IPS-NIHi11 (cell line): ENCODE measurements at places on chromosomes 1 and 21.

- no peak for DNase-seq
These were observed 36.2 kb upstream of the EDEM3 start for GRCh38 chr1:184790642-184791549.

DNA sequence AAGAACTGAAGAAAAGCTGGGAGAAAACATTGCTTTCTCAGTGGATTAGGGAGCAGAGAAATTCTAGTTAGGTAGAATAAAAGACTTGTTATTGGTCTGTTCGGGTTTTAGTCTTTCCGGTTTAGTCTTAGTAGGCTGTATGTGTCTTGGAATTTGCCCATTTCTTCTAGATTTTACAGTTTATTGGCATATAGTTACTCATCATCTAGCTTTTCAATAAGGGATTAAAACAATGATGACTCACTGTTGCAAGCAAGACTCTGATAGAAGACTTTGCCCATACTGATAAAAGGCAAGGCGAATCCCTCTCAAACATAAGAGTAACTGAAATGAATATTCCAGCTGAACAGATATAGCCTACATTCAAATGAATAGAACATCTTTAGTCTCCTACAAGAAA, 62.3 kb downstream of the GPR137B start:
- no peak for DNase-seq

GRCh38 chr1:116359871-116360270, 13.2 kb upstream of the ATP1A1 start:
- DNase-seq, result no peak

DNA sequence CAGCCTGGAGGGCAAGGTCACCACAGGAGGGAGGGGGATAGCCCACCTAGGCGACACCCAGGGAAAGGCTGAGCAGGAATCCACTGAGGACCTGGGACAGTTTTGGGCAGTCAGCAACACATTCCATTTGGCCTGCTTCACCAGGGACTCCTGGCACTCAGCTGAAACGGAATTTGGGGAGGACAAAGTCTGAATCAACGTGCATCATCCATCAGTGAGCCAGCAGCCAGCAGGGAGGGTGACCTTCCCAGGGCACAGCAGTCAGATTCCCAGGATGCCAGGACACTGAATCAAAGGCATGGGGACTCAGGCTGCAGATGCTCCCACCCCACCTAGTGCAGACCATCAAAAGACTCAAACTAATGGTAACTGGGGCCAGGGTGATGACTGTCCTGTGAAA, 4.6 kb downstream of the SH3BP5L start:
- DNase-seq, result no peak

DNA sequence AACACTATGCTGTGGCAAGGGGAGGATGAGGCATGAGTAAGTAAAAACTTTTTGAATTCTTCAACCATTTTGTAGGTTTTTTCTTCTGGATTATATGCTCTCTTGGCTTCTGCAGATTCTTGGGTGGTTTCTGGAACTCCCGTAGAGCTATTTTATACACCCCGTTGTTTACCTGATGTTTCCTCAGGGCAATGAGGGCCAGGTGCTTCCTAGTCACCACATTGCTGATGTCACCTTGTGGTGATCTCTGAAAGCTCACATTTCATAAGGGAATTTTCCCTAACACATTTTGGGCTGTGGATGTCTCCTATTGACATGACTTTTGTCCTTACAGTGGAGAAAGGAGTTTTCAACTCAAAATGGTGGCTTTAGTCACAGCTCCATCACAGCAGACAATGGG, 356.6 kb downstream of the PLA2G4A start:
- no peak for DNase-seq

DNA sequence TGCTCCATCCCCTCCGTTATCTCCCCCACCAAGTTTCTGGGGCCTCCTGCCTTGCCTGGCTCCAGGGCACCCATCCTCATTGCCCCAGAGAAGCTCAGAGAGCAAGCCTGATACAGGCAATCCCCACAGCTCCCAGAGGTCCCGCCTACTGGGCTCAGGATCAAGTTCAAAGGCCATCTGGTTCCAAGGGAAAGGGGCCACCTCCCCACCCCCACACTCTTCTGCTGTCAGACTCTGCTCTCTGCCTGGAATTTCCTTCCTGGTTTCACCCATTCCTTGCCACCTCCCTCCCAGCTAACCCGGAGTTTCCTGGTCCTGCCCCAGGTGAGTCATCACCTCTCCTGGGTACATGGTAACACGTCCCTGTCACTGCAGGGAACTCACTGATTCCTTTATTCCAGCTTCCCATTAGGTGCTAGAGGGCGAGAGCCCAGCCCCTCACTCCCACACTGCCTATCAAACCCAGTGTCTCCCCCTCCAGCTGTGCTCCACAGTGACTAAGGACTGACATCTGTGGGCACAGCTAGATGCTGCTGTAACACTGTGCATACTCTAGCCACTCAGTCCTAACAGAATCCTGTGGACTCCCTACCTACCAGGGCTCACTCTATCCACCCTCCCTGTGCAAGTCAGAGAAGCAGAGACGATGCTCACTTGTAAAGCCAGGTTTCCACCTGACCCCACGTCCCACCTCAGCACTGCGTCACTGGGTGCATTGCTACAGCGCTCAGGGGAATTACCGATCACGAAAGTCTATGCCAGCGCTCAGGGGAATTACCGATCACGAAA, 21.8 kb downstream of the RSPH1 start:
- peak; percentile 62 for DNase-seq

DNA sequence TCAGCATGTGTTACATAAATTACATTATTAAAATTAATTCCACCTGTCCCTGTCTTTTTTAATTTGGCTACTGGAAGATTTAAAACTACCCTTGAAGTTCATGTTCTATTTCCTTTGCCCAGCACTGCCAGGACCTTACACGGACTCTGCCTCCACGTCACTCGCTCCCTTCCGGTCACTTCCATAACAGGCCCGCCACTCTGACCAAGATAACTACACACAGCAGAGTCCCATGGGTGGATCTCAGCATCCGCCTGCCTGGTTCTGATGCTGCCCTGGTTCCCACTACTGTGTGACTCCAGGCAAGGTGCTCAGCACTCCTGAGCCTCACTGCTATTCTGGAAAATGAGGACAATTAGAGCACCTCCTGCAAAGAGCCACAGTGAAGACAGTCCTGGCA, 153.3 kb upstream of the ERG start:
- DNase-seq, result no peak

- DNase-seq, result peak; percentile 33
These were observed 26.9 kb downstream of the OR6Y1 start for GRCh38 chr1:158527190-158527815.

- DNase-seq, result no peak
These were observed 21.6 kb downstream of the LDLRAP1 start for GRCh38 chr1:25564777-25565574.

DNA sequence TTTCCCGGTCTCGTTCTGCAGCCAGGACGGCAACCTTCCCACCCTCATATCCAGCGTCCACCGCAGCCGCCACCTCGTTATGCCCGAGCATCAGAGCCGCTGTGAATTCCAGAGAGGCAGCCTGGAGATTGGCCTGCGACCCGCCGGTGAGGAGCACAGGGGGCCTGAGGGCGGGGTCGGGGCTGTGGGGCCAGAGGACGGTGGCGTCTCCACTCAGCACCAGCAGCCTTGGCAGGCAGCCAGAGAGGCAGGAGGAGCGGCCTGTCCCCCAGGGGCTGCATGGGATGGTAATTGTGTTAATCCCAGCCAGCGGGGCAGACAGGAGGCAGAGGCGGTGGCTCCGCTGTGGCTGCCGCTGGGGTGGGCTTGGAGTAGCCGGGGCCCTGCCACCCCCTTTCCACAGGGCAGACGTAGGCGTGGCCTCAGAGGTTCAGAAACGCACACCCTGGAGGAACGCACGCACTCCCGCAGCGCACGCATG, 12.1 kb downstream of the SAMD11 start:
- peak; percentile 72 for DNase-seq

DNA sequence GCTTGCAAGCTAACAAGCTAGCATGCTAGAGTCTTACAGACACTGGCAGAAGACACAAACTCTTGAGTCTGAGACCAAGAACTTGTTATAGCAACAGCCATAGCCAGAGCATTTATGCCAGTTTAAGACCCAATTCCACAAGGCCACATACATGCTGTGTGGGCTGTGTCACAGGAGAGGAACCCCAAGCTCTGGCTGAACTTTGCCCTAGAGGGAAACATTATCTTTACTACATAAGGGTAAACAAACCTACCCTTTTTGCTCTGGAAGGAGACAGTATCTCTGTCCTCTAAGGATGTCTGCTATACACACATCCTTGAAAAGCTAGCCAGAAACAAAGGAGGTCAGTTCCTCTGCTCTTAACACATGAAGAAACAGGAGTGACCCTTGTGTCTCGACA, 70.3 kb downstream of the HSF2BP start:
- DNase-seq, result no peak

- DNase-seq, result no peak
These were observed 578.5 kb upstream of the ZP4 start for GRCh38 chr1:238469146-238469631.

- DNase-seq, result no peak
These were observed 38.3 kb downstream of the YY1AP1 start for GRCh38 chr1:155650231-155650757.

DNA sequence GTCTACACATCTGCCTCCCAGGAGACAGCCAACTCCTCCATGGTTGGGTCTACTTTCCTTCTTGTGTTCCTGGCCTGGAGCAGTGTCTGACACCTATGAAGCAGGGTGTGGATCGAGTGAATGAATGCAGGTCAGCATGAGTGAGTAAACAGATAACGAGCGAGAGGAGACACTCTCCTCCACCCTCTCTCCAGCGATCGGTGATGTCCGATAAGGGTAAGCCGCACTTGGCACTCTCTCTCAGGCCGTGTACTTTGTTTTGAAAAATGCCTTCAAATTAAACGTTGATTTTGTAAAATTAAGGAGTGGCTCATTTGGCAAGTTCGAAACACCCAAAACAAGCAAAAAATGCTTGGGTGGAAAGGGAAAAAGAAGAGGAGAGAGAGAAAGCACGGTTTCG, 43.8 kb upstream of the DMRTB1 start:
- no peak for DNase-seq

DNA sequence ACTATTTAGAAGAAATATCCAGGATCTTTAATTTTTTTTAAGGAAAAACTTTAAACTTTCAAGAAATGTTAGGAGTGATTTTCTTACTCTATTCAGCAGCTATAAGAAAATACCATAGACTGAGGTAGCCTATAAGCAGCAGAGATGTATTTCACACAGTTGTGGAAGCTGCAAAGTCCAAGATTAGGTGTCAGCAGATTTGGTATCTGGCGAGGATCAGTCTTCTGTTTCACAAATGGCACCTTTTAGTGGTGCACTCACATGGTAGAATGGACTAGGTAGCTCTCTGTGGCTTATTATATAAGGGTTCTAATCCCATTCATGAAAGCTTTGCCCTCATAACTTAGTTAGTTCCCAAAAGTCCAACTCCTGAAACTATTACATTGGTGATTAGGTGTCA, 207.4 kb downstream of the NCAM2 start:
- no peak for DNase-seq

GRCh38 chr21:33924766-33925100, 9.1 kb upstream of the ATP5PO start:
- DNase-seq, result no peak

DNA sequence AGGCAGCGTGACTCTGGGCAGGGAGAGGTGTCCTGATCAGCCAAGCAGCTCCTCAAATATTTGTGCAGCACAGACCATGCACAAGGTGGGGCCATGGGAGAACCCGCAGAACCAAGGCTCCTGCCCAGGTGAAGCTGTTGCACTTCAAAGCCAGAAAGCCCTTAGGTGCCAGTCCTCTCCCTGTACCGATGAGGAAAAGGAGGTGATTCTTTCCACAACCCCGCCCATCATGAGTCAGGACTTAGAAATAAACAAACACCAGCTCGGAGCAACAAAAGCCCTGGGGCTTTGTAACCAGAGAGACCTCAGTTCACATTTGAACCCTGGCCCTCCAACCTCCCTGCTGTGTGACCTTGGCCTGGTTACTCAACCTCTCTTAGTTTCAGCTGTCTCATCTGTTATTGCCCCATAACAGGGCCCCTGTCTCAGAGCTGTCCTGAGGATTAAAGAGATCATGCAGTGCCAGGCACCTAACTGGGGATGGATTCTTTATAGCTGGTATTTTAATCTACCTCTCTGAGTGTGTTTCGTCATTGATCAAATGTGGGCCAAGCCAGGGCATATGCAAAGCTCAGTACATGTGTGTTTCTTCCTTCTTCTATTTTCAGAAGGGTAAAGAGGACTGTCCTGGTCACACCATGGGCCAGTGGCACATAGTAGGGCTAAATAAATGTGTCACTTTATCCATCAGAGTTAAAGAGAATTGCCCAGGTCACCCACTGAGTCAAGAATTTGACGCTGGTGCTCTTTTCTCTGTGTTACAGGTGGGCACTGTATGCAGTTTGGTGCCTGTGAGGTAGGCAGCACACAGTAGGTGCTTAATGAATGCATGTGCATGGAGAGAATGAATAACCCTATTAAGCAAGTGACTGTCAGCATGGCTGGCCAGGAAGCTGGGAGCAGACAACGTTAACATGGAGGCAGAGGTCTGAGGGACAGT, 1.4 kb downstream of the LDLRAD1 start:
- peak; percentile 46 for DNase-seq

DNA sequence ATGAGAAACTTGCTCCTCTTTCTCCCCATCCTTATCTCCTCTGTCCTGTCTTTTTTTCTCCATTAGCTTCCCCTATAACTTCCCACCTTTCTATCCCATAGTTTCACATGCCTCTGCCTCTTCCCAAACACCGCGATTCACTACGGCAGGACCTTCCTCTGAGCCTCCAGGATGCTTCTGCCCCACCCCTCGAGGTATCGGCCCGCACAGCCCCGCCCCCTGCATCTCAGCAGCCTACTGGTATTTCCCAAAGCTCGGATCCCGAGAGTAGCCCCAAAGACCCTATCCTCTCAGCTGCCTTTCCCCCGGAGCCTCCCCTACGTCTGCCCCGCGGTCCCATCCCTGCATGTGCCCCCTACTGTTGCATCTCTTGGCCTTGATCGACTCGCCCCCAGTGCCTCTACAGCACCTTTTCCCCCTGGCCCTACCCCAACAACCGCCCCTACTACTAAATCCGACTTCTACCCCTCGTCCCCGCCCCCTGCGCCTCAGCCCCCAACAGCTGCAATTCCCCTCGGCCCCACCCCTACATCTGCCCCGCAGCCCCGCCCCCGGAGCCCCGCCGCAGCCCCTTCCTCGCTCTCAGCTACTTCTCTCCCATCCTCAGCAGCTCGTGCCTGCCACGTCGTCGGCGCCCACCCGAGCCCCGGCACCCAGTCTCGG, 512 bp downstream of the PIAS3 start:
- peak; percentile 86 for DNase-seq

GRCh38 chr1:109218516-109218915, 4.8 kb downstream of the SARS1 start:
- no peak for DNase-seq

DNA sequence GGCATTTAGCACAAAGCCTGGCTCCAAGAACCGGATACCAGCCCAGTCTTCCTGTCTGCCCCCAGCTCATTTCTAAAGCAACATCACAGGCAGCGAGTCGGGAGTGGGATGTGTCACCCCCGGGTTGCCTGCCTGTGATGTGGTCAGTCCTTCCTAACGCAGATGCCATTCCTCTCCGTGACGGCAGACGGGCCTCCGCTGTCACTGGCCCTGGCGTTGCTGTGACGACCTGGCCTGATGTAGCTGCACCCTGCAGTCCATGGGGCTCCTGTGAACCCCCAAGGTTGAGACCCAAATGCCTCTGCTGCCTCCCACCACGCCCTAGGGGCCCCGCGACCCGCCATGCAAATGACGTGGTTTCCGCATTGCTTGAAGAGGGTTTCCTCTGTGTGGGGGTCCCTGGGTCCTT, 12.3 kb downstream of the TNFRSF1B start:
- no peak for DNase-seq
